ENCODE measurements at places on chromosomes 4 and X. TPM values are rescaled to one million over a fixed set of nuclear protein-coding genes. Genes with fewer than 3 reads are reported as not detected.
A peak's percentile ranks its signal among the peaks of the same experiment; 100 is the strongest.

- DNase-seq = no peak
Observed at GRCh38 chrX:153684467-153685155, 3.1 kb upstream of the SLC6A8 start.

Gene ETNPPL
- not detected for total RNA-seq

DNA sequence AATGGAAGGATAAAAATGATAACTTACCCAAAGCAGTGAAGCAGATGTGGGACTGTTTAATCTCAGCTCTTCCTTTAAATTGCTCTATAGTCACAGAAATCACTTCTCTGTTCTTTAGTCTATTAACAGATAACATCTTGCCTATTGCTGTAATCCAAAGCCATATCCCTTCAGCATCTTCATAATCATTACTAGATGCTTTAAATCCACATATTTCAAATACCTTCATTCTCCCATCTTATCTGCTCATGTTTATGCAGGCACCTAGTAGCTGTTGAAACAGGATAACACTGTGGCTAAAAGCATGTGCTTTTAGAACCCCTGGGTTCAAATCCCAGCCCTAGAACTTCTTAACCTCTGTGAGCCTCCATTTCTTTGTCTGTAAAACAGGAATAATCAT lies 209.9 kb downstream of the RELL1 start:
- DNase-seq = no peak

Gene TACC3
- 7.3 TPM for total RNA-seq

DNA sequence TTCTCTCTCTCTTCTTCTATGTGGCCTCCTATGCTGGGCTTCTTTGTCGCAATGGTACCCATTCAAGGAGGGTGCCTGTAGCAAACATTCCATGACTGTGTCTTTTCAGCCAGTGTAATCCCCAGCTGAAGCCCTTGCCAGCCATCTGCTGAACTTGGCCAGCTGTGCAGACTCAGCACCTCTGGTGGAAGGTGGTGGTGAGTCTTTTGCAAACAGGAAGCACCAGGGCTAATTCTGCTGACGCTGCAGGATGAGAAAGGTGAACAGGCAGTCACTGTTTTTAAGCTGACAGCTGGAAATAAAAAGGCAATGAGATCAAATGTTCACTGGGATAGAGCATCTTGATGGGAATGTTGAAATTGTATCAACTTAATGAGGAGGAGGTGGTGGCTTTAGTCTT lies 298.7 kb upstream of the CLNK start:
- no peak for DNase-seq

DNA sequence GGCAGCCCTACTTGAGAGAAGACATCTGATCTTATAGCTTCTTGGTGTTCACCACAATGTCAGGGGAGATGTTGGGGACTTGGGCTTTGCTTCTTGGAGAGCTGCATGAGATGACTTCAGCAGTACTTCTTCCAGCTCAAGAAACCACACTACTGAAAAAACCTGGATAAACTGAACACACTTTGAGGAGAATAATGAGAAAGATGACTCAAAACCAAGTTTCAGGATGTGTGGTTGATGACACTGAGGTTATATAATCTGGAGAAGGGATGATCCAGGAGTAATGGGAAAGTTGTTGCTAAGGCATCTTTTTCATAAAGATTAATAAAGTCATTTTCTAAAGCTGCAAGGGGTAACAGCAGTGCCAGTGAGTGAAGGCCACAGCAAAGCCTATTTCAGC lies 58.4 kb upstream of the PNPLA4 start:
- peak; percentile 74 for DNase-seq

DNA sequence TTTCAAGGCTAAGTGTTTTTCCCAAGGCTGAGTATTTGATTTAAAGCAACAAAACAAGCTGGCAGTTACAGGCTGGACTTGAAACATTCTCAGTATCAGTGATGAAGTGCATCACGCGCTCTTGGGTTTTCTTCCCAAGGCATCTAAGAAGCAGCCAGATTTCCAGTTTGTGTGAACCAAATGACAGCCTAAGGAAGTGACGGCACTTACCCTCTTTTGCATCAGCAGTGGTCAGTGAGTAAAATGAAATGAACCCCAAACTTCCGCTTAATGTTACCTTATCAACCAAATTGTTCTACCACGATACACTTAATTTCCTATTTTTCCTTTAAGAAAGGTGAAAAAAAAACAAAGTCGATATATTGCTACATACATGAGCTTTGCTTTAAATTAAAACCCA lies 15.8 kb upstream of the GYPE start:
- no peak for DNase-seq

Data from fibroblast of lung (primary cell).